HFF-Myc (cell line): ENCODE measurements at places on chromosomes 16 and 17.

GRCh38 chr17:62163847-62164246 is 98.8 kb upstream of the MED13 start:
- DNase-seq: no peak

DNA sequence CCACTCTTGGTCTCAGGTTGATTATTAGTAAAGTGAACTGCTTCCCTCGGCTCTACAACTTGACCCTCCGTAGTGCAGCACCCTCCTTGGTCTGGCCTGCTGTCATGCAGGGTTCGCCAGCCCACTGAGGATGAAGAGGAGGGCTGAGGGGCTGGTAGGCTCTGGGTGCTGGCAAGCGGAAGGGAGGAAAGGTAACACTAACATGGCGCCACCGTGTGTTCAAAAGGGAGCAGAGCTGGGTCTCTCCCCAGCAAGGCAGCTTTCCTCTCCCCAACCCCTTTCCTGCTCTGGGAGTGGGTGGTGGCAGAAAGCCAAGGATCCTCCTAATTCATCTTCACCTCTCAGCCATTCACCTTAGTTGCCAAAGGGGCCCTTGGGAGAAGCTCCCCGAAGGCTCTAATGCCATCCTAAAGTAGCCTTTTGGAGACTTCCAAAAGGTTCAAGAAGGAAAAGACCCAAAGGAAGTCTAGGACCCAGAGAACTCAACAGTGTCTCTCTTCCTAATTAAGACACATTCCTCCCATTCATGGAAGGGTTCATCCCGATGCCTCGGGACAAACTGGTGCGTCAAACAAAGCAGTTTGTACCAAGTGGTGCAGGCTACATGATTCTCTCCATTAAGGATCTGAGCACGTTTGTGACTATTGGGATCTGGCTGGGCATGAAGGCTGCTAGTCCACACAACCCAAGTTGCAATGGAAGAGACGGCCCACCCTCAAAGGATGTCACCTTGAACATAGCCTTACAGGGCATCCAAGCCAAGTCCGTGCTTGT is 90.8 kb upstream of the TOB1 start:
- no peak for DNase-seq

DNA sequence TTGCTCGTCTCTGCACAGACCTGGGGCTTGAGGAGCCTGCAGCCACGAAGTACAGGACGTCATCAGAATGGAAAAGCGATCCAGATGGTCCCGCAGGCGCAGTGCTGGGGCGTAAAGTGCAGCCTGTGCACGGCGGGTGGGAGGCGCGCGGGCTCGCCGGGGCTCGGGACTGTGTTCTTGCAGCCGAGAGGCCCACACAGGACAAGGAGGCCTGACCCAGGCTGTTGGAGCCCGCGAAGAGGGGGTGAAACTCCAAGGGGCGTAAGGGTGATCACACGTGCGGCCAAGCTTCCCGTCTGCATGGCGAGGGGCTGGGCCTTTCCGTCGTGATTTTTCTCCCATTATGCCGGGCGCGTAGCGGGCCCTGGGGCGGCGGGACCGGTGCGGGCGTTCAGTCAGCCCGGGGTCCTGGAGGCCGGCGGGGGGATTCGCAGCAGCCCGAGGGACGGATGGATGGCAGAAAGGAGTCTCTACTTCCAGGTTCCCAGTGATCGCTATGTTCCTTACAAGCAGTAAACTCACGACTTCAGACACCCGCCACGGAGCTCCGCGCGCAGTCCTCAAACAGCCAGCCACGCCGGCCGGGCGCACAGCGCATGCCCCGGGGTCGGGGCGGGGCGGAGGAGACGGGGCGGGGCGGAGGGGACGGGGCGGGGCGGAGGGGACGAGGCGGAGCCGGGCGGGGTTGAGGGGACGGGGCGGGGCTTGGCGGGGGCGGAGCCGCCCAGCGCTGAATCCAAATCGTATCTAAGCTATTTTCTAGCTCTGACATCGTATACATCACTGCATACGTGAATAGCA is 141.0 kb upstream of the KCNJ18 start:
- DNase-seq: peak; percentile 37

GRCh38 chr16:1667271-1667670 is 10.8 kb upstream of the JPT2 start:
- no peak for DNase-seq

GRCh38 chr17:3669085-3669347 is 404 bp downstream of the EMC6 start:
- DNase-seq: no peak

GRCh38 chr17:10984220-10984619 is 146.3 kb upstream of the PIRT start:
- DNase-seq: no peak
